ENCODE measurements at places on chromosomes 7 and 10.

- DNase-seq, result no peak
Measured at GRCh38 chr10:16788125-16788524, 29.1 kb downstream of the RSU1 start.

DNA sequence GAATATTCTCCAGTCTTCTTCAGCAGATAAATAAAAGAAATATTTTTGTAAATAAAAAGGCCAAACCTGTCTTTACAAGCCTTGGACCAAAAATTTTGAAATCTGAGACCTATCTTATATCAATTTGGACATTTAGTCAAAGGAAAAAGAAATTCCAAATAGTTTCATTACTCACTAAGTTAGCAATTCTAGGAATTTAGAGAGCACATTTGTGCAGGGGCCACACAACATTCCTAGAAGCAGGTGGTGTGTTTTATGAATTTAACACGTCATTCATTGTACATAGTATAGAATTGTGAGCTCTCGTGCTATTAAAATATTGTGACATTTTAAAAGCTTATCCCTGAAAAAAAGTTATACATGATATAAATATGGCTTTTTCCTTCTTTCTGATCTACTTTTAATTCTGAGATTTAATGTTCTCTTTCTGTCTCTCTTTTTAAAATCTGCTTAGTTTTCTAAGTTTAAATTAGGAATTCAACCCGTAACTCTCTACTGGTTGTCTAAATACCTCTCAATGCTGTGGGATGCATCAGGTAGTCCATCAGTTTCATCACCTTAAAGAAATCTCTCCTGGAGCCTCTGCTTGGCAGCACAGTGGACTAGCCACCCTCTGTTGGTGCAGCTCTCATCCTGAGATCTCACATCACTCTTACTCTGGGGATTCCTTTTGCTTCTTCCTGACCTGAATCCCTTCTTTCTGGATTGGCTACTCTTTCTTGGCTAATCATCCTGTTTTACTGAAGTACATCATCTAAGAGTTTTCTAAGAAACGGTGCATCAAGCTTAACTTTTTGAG lies 124.5 kb downstream of the SEMA3E start:
- no peak for DNase-seq

- DNase-seq, result no peak
Measured at GRCh38 chr10:9018195-9019173, 964.0 kb downstream of the GATA3 start.

DNA sequence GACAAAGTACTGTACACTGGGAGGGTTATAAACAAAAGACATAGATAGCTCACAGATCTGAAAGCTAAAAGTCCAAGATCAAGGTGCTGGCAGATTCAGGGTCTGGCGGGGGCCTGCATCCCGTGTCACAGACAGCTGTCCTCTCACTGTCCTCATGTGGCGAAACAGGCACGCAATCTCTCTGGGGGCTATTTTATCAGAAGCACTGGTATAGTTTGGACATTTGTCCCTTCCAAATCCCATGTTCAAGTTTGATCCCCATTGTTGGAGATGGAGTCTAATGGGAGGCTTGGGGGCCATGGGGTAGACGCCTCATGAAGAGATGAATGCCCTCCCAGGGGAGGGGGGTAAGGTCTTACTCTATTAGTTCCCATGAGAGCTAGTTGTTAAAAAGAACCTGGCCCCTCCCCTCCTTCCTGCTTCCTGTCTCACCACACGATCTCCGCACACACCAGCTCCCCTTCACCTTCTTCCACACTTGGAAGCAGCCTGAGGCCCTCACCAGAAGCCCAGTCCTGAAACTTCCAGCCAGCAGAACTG lies 72.5 kb upstream of the UCN3 start:
- no peak for DNase-seq

DNA sequence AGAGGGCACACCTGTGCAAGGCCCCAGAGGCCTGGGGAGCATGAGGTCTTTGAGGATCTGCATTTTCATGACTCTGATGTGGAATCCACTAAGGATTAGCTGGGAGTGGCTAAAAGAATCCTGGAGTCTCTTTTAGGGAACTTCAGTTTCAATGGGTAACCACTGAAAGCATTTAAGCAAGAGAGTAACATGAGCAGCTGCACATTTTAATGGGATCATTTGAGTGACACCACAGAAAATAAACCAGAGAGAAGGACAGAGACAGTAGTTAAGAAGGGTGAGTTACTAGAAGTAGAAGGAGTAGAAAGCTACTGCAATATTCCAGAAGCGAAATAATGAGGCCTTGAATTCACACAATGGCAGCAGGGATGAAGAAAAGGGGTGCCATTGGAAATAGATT lies 5.2 kb downstream of the GOT1 start:
- no peak for DNase-seq

GRCh38 chr7:28497009-28497408 lies 84.7 kb downstream of the CREB5 start:
- DNase-seq, result no peak

DNA sequence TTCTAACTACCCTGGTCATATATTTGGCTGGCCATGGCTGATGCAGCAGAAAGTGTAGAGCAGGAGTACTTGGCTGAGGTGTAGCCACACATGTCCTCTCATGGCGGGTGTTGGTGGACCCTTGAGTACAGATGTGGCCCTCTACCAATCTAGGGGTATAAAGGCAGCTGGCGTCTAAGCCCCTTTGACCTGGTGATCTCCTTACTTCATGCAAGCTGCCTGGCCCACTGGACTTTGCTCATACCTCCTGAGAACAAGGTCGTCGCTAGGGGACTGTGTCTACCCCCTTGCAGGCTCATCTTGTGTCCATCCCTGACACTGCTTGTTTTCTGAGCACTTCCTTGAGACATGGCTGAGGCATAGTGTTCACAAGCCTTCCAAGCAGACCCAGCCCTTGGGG lies 287.8 kb downstream of the RPS24 start:
- no peak for DNase-seq

- no peak for DNase-seq
Measured at GRCh38 chr7:11552676-11553296, 279.2 kb downstream of the THSD7A start.

DNA sequence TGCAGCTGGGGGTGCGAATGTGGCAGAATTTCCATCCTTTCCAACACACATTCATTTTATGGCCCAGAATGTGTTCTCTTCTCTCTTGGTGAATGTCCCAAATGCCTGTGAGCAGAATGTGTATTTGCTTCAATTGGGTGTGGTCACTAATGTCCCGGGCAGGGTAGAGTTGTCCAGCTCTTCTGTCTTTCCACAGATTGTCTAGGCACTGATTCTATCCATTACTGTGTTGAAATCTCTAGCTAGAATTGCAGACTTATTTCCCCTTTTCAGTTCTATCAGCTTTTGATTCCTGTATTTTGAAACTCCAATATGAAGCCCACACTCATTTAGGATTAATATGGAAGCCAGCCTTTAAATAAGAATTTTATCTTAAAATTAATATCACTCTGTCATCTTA lies 14.0 kb upstream of the AKR1E2 start:
- DNase-seq, result no peak

DNA sequence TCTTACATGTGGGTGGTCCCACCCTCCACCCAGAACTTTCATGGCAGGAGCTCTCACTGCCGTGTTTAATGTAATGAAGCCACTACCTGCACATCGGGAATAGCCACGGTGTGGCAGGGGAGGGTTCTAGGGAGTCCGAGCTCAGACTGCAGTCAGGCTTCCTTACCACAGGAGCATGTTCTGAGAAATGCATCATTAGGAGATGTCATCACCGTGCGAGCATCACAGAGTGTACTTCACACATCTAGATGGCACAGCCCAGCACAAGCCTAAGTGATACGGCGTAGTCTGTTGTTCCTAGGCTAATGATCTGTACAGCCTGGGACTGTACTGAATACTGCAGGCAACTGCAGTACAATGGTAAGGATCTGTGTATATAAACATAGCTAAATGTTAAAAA lies 153.0 kb upstream of the LANCL2 start:
- no peak for DNase-seq

DNA sequence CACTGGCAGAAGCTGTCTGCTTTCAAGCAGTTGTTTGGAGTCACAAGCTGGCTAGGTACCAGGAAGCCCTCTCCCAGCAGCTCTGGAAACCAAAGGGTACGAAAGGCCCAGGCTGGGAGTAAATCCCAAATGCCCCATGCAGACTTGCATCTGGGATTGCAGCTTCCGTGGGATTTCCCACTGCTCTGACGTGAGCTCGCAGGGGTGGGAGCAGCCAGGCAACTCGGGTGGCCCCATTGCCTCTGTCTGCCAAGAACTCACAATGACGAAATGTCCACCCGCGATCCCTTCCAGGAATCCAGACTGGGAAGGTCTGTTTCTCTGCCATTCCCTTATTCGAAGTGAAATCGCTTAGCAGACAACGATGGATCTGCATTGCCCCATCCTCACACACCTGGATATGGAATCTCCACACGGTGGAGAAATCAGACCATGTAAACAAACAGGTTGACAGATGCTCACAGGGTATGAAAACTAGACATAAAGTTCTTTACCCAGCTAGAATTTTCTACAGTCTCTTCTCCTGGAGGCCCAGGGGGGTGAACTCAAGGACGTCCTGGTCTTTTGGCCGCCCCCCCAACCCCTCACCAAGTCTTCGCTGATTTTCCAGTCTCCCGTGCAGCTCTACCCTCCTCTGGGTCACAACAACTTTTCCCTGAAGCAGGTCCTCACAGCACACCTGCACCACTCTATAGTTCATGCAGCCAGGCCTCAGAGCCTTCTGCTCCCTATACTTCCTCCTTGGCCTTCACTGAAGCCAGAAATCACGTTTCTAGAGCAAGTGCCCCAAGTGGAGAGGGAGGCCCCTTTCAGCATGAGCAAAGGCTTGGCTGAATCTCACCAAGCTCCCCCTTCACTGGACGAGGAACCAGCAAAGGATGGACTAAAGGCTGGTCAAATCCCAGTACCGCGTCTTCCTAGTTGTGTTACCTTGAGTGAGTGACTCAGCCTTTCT lies 20.0 kb downstream of the SH3PXD2A start:
- no peak for DNase-seq

- DNase-seq, result no peak
Measured at GRCh38 chr7:148894591-148894990, 10.5 kb upstream of the EZH2 start.

DNA sequence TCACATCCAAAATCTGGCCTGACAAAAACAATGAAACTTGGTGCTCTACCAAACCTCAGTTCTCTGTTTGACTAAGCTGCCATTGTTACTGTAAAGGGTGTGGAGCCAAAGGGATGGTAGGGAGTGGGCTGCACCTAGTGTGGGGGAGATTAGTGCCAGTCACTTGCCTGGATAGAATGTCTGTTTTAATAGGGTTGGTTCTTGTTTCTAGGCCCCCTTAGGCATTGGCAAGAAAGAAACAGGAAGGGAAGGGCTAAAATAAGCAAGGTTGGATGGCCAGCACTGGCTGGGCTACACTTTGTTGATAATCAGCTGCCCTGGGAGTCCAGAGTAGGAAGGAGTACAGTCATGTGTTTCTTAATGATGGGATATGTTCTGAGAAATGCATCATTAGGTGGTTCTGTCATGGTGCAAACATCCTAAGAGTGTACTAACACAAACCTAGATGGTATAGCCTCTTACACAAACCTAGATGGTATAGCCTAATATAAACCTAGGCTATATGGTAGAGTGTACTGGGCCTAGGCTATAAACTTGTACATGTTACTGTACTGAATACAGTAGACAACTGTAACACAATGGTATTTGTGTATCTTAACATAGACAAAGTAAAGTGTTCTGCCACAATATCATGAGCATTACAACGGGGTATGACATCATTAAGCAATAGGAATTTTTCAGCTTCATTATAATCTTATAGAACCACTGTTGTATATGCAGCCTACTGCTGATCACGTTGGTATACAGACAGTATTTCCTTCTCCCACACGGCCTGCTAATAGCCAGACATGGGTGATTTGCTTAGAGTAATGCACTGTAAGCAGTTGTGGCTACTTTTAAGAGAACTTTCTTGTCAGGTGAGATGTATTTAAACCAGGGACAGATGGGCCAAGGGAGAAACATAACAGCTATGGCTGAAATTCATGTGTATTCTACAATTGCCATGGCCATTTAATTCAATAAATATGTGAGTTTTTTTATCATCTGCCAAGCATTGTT lies 15.4 kb downstream of the BBIP1 start:
- no peak for DNase-seq

DNA sequence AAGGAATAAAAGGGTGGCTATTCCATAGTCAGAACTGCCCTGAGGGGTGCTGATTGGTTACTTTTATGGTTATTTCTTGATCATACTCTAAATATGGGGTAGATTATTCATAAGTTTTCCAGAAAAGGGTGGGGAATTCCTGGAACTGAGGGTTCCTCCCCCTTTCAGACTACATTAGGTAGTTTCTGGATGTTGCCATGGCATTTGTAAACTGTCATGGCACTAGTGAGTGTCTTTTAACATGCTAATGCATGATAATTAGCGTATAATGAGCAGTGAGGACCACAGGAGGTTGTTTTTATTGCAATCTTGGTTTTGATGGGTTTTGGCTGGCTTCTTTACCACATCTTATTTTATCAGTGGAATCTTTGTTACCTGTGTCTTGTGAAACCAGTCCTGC lies 26.5 kb upstream of the POT1 start:
- DNase-seq, result no peak
